T-helper 2 cell (primary cell): ENCODE measurements at places on chromosomes 2 and 18.

DNA sequence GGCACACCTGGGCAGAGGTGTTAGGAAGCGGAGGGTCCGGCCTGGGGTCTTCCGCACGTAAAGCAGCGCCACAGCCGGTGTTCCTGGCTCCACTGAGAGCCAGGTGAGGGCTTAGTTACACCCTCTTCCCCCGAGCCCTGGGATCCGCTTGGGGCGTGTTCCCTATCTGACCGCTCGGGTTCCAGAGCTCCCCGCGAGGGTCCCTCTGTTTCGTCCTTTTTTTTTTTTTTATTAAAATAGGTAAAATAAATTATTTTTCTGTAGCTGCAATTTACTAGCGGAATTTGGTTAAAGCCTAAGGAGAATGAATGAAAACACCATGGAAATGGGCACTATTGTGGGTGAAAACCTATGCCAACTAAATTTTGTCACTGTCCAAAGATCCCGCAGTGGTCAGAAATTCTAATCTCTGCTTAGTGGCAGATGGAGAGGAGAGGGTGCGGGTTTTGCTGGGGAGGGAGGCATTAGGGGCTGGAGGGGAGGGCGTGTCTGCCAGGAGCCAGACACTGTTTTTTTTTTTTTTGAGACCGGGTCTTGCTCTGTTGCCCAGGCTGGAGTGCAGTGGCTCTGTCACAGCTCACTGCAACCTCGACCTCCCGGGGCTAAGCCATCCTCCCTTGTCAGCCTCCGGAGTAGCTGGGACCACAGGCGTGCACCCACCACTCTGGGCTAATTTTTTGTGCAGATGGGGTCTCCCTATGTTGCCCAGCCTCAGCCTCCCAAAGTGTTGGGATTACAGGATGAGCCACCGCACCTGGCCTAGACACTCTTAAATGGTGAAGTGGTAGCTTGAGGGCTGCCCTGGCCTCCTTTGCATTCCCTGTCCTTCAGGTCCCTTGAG lies 834 bp downstream of the PDCL3 start:
- no peak for DNase-seq

GRCh38 chr2:449246-450067 lies 161.6 kb upstream of the ALKAL2 start:
- DNase-seq, result no peak

- no peak for DNase-seq
Measured at GRCh38 chr18:2905854-2906703, 59.3 kb downstream of the EMILIN2 start.

- no peak for DNase-seq
Measured at GRCh38 chr18:34224423-34225217, at the start of gene NOL4. TSS of gene NOL4 (minus strand) at chr18:34224913. CDS start at chr18:34223253, 1,660 bp downstream.

- DNase-seq, result no peak
Measured at GRCh38 chr2:180892091-180892490, 88.3 kb upstream of the UBE2E3 start.

- no peak for DNase-seq
Measured at GRCh38 chr2:234436482-234436837, 60.4 kb downstream of the ARL4C start.

DNA sequence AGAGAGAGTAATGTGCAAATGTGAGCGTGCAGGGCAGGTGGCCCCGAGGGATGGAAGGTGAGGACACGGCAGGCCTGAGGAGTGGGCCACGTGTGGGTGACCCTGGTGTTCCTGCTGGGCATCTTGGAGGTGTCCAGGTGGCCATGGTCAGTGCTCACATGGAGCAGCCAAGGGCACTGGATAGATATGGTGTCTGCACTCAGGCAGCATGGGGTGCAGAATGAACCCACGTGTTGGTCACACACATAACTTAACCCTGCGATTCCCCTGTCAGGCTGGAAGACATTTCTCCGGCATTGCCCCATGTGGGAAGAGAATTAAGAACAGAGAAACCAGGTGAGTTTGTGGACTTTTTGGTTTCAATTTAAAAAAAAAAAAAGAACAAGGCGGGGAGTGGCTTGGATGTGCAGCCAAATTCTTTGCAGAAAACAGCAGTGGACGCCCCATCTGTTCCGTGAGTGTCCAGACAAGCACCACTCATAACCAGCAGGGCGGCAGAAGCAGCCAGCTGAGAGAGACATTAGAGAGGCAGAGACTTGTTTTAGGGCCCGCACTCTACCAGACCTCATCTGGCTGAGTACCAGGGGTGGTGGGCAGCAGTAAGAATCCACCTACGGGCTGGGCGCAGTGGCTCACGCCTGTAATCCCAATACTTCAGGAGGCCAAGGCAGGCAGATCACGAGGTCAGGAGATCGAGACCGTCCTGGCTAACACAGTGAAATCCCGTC lies 249.8 kb downstream of the ACKR3 start:
- DNase-seq, result no peak

- no peak for DNase-seq
Measured at GRCh38 chr2:171702781-171703556, 15.7 kb downstream of the DYNC1I2 start.

- DNase-seq, result no peak
Measured at GRCh38 chr2:187424146-187424545, 23.9 kb downstream of the CALCRL start.

GRCh38 chr18:49548229-49548636 lies 13.6 kb upstream of the LIPG start:
- DNase-seq, result no peak

DNA sequence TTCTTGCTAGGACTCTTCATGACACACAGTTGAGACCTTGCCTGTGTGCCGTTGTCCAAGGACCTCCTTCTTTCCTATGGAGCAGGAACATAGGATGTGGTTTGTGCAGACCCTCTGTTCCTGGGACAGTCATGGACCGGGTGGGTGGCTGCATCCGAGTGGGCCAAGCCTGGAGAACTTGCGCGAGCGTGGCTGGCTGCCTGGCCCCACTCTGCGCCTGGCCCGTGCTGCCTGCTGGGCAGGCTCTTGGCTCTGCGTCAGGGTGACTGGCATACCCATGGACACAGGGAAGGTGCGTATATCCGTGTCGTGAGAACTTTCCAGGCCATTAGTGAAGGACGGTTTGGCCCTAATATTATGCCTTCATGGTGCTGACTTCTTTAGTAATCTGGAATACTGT lies 68.2 kb downstream of the DCDC2C start:
- no peak for DNase-seq
